Fibroblast of the aortic adventitia (primary cell): ENCODE measurements at places on chromosomes 11 and 22. TPM values are rescaled to one million over a fixed set of nuclear protein-coding genes. Genes with fewer than 3 reads are reported as not detected.

The CCDC87 gene
- total RNA-seq, result 0.45 and 1.1 TPM in 2 replicates

The PDE2A gene
- total RNA-seq, result 0.41 TPM in 1 of 2 replicates, not detected in the other

The MB gene
- total RNA-seq, result not detected in 2 replicates

DNA sequence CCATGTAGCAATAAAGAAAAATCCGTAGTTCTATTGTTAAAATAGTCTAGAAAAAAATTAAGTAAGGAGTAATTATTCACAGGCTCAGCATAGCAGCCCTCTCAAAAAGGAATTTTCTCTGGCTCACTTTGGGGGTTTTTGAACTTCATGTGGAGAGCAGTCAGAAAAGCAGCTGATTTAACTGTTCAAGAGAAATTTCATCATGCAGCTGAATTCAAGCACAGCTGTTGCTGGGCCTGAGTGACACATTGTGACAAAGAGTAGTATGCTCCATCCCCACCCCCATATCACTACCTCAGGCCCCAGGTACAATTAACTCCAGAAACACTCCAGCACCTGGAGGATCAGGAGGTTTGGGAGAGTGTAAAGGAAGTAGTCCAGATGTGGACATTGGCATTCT lies 272.1 kb downstream of the FAM76B start:
- peak; percentile 64 for DNase-seq

The UNC93B1 gene
- total RNA-seq, result 7.4 and 17.2 TPM in 2 replicates

DNA sequence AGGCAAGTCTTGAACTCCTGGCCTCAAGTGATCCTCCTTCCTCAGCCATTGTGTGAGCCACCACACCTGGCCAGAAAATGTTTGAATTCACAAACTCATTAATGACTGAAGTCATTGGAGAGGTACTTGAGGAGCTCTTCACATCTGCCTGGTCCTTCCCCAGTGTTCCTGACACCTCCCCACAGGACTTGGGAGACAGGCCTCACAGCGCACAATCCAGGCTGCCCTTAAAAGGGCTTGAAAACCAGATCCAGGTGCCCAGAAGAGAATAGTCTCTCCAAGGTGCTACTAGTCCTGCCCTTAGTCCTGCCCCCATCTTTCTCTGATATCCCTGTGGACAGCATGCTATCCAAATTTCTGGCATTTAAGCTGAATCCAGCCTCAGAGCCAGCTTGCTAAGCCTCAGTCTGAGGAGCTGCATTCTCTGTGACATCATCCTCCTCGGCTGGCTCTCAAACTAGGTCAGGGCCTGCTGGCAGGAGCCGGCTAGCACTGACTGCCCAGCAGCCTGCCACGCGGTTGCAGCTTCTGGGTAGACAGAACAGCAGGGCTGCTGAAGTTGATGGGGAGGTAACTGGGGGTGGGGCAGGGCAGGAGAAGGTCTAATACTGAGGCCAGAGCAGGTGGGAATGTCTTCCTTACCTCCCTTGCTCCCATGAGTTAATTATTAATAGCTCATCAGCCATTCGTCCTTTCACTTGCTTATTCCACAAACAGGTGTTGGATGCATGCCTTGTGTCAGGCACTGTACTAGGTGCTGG lies 35.3 kb upstream of the NECTIN1 start:
- DNase-seq, result peak; percentile 51

GRCh38 chr22:46054091-46055073 lies 77.4 kb upstream of the WNT7B start:
- peak; percentile 85 for DNase-seq

The LTBP3 gene
- total RNA-seq, result 47.3 and 147 TPM in 2 replicates

The PATE4 gene
- not detected in 2 replicates for total RNA-seq

The MS4A6E gene
- total RNA-seq, result not detected in 2 replicates

GRCh38 chr11:96105197-96105895 lies 181.4 kb upstream of the MTMR2 start:
- DNase-seq, result peak; percentile 33

GRCh38 chr11:109490953-109491635 lies 69.1 kb downstream of the C11orf87 start:
- DNase-seq, result peak; percentile 10

DNA sequence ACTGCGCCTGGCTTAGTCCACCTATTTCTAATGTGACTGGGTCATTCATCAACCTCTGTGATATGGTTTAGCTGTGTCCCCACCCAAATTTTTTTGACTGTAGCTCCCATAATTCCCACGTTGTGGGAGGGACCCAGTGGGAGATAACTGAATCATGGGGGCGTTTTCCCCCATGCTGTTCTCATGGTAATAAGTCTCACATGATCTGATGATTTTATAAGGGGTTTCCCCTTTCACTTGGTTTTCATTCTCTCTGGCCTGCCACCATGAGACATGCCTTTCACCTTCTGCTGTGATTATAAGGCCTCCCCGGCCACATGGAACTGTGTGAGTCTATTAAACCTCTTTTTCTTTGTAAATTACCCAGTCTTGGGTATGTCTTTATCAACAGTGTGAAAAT lies 8.7 kb downstream of the CENATAC start:
- no peak for DNase-seq

DNA sequence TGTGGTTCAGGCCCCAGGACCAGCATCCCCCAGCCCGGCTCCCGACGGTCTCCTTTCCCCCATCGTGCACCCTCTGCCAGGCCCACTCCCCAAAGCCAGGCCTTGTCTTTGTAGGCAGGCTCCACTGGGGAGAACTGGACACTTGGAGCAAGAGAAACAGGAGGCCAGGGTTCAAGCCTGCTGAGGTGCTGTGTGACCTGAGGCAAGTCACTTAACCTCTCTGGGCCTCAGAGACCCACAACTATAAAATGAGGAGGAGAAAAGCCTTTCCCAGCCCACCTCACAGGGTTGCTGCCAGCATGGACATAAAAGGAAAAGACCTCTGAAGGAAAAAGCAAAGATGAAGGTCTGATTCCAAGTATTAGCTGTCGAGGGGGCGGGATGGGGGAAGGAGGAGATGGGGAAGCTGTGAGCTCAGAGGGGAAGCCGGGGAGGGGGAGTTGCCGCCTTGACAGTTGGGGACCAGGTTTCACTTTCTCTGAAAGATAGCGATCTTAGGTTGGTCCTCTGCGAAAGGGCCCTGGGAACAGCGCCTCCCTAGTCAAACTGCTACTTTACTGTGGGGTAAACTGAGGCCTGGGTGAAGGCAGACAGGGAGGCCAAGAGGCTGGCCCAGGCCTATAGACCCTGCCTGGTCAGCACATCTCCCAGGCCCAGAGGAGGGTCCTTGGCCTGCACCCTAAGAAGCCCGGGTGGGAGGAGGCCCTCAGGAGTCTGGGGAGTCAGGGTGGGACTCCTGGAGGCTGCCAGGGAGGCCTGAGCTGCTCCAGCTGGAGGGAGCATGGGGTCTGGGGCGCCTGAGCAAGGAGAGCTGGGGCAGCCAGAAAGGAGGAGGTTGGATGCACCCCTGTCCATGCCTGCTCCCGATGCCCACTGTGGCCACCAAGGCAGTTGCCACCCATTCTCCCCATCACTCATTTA lies 991 bp upstream of the OSM start:
- DNase-seq, result no peak

DNA sequence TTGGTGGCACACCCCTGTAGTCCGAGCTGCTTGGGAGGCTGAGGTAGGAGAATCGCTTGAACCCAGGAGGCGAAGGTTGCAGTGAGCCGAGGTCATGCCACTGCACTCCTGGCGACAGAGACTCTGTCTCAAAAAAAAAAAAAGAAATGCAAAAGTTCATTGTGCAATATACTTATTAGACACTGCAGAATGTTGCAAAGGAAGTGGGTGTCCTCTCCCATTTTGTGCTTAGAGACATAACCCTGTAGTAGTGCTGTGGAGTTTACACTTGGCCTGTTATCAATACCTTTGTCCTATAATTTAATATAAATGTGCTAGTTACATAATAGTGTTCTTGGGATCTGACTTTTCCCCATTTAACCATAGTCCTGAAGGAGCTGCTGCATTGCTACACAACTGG lies 9.4 kb downstream of the BCL2L13 start:
- no peak for DNase-seq

DNA sequence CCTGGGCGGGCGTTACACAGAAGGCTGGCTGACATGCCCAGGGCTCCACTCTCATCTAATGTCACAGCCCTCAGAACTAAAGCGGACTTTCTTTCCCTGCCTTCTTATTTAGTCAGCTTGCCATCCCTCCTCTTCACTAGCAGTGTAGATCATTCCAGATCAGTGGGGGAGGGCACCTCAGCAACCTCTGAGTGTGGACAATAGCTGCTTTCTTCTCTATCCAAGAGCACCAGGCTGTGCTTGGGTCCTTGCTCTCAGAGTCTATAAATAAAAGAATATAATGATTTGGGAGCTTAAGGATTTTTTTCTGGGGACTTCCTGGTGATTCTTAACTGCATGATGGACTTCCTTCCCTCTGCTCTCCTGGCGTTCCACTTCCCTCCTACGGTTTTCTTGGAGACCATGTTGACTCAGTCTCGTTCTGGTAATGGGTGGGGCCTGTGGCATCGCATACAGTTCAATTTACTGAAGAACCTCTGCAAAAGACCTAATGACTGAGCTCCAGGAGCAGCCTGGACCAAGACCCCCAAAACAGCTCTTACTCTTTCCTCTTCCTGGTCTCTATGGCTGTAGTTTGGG lies 2.9 kb upstream of the HMBS start:
- no peak for DNase-seq

GRCh38 chr22:20966883-20967696 lies at the start of gene AIFM3:
Gene AIFM3 (plus strand): TSS chr22:20967255. CDS start chr22:20967945, 690 bp downstream.
- DNase-seq, result no peak

The SOX10 gene
- total RNA-seq, result not detected in 2 replicates

The MRGPRF gene
- total RNA-seq, result 34.3 and 41.8 TPM in 2 replicates

GRCh38 chr11:67248653-67249052 lies 17.6 kb upstream of the GRK2 start:
- no peak for DNase-seq

The MAPK8IP2 gene
- 0.27 and 1.1 TPM in 2 replicates for total RNA-seq

The EFCAB6 gene
- total RNA-seq, result 2.5 and 2.7 TPM in 2 replicates

DNA sequence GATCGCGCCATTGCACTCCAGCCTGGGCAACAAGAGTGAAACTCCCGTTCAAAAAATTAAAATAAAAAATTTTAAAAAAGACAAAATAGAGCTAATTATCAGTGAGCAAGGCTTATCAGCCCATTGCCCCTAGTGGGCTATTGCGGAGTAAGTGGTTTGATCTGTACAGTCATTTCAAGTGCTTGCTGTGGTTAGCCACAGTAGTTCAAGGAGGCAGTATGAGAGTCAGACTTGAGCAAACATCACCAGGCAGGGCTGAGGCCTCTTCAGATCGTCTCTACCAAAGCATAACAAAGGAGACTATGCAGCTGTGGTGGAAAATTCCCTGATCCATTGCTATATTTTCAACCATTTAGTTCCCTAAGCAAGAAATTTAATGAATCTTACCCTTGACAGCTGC lies 4.3 kb upstream of the SBF2 start:
- peak; percentile 46 for DNase-seq

DNA sequence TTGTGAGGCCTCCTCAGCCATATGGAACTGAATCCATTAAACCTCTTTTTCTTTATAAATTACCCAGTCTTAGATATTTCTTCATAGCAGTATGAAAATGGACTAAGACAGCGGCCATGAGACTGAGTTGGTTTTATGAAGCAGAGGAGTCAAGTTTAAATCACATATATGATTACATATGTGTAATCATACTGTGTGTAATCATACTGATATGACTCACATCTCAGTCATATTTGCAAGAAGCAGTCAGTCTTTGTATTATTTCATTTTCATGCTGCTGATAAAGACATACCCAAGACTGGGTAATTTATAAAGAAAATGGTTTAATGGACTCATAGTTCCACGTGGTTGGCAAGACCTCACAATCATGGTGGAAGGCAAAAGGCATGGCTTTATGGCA lies 89.8 kb downstream of the SYT9 start:
- DNase-seq, result no peak

The FGF3 gene
- total RNA-seq, result not detected in 2 replicates

The TRPC6 gene
- total RNA-seq, result 0.16 and 0.72 TPM in 2 replicates

DNA sequence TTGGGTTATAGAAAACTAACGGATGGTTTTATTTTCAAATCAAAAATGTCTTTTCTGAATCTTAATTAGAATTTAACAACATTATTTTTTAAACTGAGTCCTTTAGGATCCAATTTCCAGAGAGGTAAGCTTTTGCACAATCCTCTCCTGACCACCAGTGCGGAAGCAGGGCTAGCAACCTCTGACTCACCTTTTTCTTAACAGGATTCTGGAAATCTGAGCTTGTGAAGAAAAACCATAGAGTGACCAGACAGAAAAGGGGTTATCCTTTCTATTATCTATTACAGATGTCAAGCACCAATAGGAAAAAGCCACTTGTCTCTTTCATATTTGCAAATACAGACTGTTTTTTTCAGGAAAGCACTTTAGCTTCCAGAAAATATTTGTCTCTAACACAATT lies 25.3 kb downstream of the ALG9 start:
- peak; percentile 27 for DNase-seq

The TMPRSS6 gene
- total RNA-seq, result not detected in 2 replicates

The VSTM5 gene
- total RNA-seq, result 0.18 and 0.25 TPM in 2 replicates

- DNase-seq, result no peak
These were observed 281.9 kb downstream of the CADM1 start for GRCh38 chr11:115222218-115222862.

The RGL4 gene
- total RNA-seq, result not detected in 2 replicates

The WBP2NL gene
- 0.18 and 1.6 TPM in 2 replicates for total RNA-seq

DNA sequence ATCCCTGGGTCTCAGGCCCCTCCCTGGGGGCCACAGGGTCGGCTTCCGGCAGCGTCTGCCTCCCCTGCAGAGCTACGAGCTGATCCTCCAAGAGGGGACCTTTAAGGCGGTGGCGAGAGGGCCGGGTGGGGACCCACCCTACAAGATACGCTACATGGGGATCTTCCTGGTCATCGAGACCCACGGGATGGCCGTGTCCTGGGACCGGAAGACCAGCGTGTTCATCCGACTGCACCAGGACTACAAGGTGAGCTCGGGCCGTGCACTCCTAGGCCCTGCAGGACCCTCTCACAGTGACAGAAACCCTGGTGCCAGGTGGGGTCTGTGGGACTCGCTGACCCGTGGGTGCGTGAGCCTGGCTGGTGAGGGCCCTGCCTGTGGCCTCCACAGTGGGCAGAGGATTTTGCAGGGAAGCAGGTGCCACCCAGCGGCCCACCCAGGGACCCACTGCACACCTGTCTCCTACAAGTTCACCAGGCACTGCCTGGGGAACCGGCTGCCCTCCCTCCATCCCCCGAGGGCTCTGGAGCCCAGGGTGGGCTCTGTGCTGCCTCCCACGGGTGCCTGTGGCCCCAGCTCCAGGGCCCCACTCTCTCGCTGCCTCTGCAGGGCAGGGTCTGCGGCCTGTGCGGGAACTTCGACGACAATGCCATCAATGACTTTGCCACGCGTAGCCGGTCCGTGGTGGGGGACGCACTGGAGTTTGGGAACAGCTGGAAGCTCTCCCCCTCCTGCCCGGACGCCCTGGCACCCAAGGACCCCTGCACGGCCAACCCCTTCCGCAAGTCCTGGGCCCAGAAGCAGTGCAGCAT lies 13.7 kb downstream of the MUC5B start:
- no peak for DNase-seq

GRCh38 chr11:93585758-93586157 lies 42.6 kb upstream of the SMCO4 start:
- peak; percentile 45 for DNase-seq
